ENCODE measurements at places on chromosomes 12 and 14.

GRCh38 chr12:85688837-85689236 is 147.4 kb downstream of the RASSF9 start:
- no peak for DNase-seq

- DNase-seq: no peak
Observed at GRCh38 chr14:20400965-20401593, 12.2 kb downstream of the TEP1 start.

- DNase-seq: no peak
Observed at GRCh38 chr12:39571351-39571750, 48.3 kb downstream of the ABCD2 start.

DNA sequence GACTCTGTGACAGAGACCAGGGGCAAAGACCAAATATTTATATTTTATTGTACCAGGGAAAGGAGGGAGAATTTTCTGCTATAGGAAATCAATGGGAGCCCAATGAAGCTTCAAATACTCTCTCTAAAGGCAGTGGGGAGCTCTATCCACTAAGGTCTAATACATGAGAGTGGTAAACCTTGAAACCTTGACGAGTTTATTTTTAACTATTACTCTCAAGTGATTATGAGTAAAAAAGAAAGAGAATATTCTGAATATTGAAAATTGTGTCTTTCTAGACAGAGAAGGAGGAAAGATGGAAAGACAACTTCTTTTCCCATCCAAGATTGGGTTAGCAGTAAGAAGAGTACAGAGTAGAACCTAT is 1722.1 kb upstream of the SEL1L start:
- no peak for DNase-seq

DNA sequence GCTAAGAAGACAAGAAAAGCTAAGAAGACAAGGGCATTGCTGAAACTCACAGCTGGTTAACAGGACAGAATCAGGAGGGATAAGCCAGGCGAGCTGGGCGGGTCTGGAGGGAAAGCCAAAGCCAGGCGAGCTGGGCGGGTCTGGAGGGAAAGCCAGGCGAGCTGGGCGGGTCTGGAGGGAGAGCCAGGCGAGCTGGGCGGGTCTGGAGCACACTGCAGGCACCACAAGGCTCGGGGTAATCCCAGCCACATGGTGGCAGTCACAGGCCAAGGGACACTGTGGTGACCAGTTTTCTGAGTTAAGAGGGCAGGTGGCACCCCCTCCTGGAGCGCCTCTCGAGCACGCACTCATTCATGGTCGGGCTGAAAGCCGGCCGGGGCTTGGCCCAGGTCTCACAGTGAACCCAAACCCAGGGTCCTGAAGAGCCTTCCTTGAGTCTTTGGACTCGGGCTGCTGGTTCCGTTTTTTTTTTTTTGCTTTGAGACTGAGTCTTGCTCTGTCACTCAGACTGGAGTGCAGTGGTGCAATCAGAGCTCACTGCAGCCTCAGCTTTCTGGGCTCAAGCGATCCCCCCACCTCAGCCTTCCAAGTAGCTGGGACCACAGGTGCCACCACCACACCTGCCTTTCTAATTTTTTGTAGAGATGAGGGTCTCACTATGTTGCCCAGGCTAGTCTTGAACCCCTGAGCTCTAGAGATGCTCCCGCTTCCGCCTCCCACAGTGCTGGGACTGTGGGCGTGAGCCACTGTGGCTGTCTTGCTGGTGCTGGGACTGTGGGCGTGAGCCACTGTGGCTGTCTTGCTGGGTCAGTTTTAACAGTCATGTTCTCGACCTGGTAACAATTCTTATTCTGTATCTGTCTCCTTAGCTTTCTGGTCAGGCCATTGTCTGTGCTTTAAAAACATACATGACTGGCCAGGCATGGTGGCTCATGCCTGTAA is 40.2 kb downstream of the HSP90AA1 start:
- DNase-seq: peak; percentile 47

DNA sequence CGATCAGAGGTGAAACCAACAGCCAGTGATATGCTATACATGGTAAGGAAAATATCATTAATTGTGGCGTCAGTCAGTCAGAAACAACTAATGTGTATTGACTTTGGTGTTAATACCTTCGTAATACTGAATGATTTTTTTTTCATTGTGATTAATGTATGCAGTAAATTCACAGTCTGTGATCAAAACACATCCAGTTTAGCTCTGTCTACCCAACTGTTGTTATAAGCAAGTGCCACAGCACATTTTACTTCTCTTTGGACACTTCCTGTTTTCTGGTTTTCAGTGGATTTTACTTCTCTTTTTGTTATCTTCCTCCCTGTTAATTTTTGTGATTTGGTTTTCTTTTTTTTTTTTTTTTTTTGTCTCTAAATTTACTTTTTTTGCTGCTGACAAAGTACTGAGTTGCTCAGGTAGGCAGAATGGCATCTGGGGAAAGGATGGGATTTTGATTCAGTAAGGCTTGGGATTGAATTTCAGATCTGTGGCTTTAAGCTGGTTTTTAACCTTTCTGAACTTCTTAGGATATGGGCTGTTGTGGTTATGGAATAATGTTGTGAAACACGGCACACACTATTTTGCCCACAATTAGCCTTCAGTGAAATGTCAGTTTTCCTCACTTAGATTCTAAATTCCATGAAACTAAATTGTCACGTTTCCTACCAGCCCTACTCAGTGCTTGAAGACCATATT is 604 bp downstream of the GLIPR1 start:
- peak; percentile 24 for DNase-seq

All from HFF-Myc (cell line).